Stimulated activated CD4-positive, alpha-beta T cell treated with anti-CD3 and anti-CD28 coated beads, Interleukin-2, amount 100 ng/mL, for 24 hours (primary cell): ENCODE measurements at places on chromosomes 5 and 9.

DNA sequence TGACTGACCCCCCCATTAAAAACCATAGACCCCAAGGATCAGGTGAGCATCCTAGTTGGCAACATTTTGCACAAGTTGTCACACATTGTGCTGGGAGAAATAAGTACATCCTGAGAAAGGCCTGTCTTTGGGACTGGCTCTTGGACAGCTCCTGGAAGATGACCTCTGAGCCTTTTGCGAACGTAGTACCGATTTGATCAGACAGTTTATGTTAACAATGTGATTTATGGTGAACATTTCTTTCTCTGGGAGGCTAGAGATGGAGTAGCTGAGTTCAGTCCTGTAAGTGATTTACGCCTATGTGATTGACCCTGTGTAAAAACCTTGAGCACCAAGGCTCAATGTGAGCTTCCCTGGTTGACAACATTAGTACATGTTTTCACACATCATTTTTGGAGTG, 41.7 kb downstream of the LOX start:
- no peak for DNase-seq

DNA sequence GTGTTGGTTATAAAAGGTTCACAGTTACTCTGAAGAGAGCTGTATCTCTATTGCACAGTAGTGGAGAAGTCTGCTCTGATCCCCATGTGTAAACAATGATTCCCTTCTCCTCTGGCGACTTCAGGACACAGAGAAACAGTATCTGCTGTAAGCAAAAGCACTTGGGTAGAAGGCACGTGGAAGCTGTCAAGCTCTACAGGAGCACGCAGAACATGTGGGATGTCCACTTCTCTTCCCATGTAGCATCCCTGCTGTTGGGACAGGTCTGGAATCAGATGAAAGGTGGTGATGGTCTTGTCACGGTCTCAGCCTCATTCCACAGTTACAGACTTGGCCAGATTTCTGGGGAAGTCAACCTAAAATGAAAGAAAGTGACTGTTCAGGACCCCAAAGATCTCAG, 9.4 kb upstream of the MAPK9 start:
- no peak for DNase-seq

GRCh38 chr5:128749136-128749898, 211.3 kb upstream of the FBN2 start:
- no peak for DNase-seq

DNA sequence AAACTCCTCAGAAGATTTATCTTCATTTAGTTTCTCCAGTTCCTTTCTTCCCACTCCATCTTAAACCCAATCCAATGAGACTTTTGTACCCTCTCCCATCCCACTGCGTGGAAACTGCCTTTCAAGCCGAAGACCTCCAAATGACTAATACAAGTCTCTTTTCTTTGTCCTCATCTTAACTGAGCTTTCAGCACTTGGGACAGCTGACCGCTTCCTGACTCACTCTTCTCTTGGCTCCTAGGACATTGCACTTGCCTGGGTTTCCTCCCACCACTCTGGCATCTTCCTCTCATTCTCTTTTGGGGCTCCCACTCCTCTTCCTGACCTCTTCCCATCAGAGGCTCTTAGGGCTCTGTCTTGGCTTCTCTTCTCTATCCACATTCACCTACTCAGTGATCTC, 243.7 kb downstream of the HSPA4 start:
- no peak for DNase-seq

DNA sequence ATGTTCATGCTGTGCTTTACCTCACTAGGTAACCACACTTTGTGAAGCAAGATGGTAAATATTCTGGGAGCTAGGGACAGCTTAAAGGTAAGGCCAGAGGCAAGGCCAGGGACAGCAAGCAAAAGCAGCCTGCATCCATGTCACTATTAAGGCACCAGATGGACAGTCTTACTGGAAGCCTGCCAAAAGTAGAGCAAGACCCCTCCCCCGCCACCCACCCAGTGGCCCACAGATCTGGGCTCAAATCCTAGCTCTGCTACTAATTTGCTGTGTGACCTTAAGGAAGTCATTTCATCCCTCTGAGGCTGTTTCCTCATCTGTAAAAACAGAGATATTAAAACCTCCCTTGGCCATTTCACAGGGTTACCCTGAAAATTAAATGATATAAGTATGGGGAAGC, 13.2 kb upstream of the ERMP1 start:
- DNase-seq = no peak

DNA sequence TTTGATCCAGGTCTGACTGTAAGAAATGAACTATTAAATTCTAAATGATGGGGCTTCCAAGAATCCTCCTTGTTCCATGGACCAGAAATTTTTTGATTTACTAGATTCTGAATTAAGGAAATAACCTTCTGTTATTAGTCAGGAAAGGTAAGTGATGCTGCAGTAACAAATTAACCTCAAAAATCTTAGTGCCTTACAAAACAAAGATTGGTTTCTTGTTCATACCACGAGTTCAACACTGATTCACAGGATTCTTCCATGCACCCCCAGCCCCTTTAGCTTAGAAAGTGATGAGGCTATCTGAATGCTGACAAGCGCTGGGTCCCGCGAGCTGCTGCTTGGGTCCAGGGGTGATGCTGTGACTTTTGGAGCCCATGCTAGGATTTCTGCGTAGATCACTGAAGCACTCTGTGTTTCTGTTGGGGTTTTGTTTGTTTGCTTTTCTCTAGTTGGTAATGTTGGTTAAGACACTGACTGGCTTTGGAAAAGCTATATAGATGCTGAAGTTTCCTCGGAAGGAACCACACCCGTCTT, 52.3 kb downstream of the COL15A1 start:
- no peak for DNase-seq

GRCh38 chr9:126564716-126565115, 49.0 kb upstream of the LMX1B start:
- no peak for DNase-seq

- no peak for DNase-seq
Measured at GRCh38 chr9:79962150-79962549, 390.4 kb downstream of the TLE4 start.

DNA sequence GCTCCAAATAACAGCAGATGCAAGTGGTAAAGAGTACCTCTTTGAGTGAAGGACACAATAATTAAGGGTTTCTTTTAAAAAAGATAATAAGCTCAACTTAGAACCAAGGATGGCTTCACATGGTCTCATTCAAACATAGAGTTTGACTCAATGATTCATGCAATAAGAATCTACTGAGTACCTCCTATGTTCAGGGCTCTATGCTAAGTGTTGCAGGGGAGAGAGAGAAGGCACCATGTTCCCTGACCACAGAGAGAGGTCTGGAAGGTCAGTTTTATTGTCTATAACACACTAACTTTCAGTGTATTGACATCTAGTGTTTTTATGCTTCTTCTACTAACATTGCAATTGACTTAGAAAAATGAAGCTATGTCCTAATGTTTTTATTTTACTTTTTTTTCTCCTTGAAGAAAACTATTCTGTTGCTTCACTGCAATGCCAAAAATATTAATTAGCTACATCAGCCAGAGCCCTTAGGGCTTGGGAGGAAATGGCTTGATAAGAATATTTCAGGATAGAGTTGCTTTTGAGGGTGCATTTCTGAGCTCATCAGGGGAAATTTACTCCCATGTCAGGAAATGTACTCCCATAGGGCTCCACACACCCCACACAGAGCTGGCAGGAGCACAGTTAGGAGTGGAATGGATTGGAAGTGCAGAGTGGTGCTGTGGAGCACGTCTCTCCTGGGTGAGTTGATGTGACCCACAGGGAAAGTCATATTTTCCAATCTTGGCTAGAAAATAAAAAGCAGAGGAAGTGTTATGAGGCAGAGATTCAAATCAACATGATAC, 106.6 kb downstream of the PDE8B start:
- no peak for DNase-seq

DNA sequence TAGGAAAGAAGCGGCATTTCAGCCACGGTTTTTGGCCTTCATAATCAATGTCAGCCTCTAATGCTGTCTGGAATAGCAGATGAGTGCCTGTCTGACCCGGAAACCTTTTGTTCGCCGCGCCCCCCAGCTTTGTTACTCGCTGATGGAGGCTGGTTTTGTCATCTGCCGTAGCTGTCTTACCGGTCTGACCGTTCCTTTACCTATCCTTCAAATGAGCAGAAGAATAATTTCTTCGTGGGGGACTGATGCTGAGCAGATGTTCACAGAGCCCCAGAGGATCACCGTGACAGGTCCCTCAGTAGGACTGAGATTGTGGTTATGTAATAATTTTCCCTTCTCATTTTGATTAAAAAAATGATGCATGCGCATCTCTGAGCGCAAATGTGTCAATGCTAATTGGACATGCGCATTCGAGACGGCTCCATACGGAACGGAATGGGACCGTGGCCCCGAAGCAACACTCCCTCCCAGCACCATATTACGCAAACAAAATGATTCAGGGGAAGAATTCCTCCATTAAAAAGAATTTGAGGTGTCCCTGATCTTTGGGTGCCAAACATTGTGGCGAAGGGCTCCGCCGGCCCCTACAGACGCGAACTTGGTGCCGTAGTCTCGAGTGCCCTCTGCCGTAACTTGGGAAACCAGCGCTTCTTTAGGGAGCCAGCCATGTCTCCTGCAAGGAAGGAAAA, 27.6 kb downstream of the TLX3 start:
- peak; percentile 35 for DNase-seq

GRCh38 chr5:31604644-31605043, 34.3 kb upstream of the PDZD2 start:
- DNase-seq = no peak

- DNase-seq = no peak
Measured at GRCh38 chr5:124252191-124252638, 494.2 kb downstream of the ZNF608 start.

DNA sequence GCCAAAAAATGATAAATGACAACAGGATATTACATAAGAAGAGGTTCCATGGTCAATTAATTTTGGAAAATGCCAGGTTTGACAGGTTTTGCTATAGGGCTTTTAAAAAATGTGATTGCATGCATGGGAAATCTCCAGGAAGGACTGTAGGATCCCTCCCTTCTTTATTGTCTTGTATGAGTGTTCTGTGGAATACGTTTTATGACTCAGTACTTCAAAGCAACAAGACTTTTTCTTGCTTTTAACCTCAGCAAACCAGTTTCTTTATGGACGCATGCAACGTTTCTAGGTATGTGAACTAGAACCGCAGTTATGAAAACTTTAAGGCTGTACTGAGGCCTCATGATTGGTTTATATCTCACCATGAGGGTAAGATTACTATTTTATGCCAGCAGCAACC, 76.6 kb upstream of the NTRK2 start:
- DNase-seq = no peak

GRCh38 chr5:39980056-39980455, 555.3 kb upstream of the DAB2 start:
- DNase-seq = no peak

DNA sequence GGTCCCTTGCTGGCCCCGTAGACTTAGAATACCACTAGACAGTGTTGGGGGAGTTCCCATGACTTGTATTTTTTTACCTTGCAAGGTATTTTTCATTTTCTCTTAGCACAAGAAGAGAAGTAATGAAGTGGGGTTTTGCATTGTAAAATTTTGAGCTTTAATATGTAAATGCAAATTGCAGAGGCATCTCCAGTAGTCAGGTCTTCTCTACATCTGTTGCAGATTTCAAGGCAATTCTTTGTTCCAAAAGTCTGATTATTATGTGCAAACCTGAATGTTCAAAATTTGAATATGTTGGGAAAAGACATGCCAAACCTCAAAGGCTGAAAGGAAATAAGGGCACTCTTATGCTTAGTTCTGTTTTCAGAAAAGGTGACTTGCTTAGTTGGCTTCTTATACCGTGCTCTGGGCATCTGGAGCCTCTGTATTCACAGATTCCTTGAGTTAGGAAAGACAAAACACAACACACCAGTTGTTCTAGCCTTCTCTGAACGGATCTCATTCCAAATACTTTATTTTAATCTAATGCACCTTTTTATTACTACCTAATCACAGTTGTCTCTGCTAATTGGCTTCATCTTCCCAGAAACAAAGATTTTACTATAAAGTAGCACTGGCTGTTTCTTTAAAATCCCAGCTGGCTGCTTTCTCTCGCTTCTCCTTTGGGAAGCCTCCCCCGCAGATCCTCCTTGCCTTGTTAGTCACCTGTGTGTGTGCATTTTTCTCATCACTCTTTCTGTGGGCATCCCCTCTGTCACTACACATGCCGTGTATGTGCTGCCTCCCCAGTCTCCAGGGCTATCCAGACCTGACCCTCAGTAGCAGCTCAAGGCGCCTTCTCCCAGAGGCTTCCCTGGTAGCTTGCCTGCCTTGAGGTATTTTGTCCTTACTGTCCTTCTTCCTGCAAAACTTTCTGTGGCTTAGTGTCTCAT, 138.2 kb downstream of the TLE4 start:
- no peak for DNase-seq

DNA sequence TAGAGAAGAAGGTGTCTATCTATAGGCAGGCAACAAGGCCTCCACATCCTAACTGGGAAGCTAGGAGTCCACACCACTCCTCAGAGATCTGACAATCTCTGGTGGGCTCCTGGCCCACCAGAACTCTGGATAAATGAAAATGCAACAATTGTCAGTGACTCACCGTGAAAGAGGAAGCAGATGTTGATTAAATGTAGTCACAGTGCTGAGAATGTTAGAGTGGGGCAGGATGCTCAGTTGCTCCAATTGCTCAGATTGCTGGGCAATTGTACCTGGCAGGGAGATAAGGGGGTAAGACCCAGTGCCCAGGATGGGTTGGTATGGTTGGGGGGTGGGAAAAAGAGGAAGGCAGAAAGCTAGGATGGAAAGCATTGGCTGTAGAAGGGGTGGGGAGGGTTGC, 4.3 kb downstream of the CCL19 start:
- no peak for DNase-seq

DNA sequence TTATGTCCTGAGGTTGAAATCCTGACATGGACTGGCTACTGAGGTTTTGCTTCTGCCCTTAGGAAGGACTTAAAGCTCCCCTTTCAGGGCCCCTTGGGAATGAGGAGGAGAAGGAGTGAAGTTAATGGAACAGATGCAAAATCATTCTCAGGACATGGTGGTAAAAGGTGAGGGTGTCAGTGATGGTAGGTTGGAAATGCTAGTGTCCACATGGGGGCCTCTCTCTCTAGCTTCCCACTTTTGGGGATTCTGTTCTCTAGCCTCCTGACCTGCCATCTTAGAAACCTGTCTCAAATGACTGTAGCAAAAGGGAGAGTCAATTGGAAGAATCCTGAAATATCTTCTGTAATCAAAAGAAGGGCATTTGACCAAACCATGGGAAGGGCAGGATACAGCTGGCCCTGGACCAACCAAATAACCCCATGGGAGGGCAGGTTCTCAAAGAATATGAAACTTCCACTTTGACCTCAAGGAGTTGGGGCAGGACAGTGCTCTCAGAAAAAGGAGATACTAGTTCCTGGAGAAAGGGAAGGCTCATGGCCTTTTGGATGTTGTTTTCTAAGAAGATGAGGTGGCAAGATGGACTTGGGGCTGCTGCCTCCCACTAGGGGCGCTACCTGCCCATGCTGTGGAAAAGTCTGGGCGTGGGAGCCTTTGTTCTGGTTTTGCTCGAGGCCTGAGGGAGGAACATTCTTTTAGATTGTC, 21.2 kb upstream of the MLANA start:
- peak; percentile 49 for DNase-seq

GRCh38 chr5:38380537-38380936, 122.2 kb downstream of the EGFLAM start:
- DNase-seq = no peak

- DNase-seq = no peak
Measured at GRCh38 chr9:114349713-114350480, 20.2 kb downstream of the ORM2 start.

- no peak for DNase-seq
Measured at GRCh38 chr9:84166891-84167290, 173.7 kb downstream of the SLC28A3 start.
